ENCODE measurements at places on chromosomes 6 and 20.

DNA sequence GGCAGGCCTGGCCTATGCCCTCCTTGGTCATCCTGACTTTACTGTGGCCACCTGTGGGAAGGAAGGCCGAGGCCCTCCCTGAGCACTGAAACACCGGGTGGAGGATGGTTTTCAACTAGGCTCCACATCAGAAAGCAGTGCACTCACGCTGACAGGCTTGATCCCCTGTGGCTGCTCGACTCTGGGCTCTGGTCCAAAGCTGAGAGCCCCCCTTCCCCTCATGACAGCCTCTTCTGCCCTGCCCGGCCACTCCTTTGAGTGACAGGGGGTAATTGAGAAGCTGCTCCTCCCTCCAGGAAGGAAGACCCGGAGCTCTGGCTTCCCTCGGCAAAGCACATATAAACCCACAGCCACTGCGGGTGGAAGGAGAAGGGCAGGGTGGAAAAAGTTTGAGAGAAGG lies 43.6 kb downstream of the MUC22 start:
- DNase-seq, result no peak

DNA sequence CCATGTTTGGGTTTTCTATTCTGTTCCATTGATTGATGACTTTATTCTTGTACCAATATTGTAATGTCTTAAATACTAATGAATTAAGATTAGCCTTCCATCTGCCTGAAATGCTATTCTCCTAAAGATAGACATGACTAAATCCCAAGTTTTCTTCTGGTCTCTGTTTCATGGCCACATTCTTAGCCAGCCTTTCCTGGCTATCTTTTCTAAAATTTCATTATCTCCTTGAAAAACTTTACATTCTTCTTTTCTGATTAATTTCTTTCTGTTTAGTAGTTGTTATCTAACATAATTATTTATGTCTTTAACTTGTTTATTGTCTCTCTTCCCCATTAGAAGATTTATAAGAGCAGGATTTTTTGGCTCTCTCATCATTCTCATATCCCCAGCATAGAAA lies 4.4 kb upstream of the PRIM2 start:
- no peak for DNase-seq

DNA sequence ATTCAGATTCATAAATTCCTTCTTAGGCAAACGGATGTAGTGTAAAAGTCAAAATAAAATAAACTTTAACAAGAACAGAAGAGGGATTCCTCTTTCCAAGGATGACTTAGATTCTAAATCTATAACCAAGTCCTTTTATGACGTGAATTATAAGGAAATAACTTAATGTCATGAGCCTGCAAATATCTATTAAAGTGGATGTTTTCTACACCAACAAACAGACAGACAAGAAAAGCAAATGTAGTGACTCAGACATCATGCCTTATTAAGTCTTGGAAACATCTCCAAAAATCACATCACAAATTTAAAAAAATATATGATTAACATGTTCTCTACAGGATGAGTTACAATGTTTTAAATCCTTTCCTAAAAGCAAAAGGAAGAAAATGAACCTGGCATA lies 397.1 kb downstream of the ESR1 start:
- no peak for DNase-seq

GRCh38 chr20:889932-890463 lies 26.1 kb downstream of the ANGPT4 start:
- DNase-seq, result no peak

DNA sequence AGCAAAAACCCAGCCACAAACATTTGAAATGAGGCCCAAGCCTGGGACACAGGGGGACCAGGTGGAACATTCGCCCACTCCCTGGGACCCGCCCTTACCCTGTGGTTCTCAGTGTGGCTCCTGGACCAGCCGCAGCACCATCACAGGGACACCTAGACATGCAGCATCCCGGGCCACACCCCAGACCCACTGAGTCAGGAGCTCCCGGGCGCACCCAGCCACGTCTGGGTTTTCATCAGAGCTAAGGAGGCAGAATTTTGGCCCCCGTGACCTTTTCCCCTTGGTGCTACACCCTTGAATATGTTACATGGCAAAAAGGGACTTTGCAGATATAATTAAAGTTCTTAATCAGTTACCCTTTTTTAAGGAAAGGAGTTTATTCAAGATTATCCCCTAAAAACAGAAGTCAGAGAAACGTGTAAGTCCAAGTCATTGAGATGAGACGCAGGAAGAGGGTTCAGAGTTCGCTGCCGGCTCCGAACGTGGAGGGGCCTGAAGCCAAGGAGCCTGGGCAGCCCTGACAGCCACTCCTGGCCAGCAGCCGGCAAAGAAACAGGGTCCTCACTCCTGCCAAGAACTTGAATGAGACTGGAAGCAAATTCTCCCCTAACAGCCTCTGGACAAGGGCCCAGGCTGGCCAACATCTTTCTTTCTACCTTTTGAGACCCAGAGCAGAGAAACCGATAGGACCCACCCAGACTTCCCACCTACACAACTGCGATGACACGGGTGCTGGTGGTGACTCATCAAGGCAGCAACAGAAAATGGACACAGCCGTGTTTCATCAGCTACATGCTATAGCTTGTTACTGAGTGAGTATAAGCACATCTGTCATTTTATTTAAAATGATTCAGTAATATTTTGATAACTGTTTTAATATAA lies 25.3 kb downstream of the BFSP1 start:
- DNase-seq, result peak; percentile 49

- peak; percentile 48 for DNase-seq
These were observed 198.2 kb downstream of the GMPR start for GRCh38 chr6:16436550-16436949.

DNA sequence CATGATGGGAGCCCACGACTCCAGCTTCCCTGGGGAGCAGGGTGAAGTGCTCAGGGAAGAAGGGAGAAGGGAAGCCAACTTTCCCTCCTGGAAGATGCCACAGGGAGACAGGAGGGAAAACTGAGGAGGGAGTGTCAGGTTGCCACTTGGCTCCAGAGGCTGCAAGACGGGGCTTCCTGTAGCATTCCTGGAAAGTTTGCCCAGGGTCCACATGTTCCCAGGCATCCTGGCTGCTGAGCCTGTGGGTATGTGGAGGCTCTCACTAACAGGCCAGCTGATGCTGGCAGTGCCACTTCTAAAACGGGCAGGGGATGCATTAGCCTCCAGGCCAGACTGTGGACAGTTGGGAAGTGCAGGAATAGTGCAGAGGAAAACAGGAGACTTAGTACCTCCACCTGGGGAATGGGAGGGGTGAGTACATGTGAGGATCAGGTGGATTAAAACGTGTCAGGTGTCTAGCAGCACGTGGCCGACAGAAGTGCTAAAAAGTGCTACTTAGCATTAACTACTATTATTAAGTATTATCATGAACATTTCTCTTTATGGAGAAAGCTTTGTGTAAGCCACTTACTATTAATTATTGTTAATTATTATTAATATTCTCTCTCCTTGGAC lies 33.2 kb downstream of the BANF2 start:
- DNase-seq, result no peak

GRCh38 chr6:20350215-20350614 lies 51.5 kb upstream of the E2F3 start:
- no peak for DNase-seq

GRCh38 chr6:148367411-148368024 lies 24.9 kb downstream of the SASH1 start:
- no peak for DNase-seq

DNA sequence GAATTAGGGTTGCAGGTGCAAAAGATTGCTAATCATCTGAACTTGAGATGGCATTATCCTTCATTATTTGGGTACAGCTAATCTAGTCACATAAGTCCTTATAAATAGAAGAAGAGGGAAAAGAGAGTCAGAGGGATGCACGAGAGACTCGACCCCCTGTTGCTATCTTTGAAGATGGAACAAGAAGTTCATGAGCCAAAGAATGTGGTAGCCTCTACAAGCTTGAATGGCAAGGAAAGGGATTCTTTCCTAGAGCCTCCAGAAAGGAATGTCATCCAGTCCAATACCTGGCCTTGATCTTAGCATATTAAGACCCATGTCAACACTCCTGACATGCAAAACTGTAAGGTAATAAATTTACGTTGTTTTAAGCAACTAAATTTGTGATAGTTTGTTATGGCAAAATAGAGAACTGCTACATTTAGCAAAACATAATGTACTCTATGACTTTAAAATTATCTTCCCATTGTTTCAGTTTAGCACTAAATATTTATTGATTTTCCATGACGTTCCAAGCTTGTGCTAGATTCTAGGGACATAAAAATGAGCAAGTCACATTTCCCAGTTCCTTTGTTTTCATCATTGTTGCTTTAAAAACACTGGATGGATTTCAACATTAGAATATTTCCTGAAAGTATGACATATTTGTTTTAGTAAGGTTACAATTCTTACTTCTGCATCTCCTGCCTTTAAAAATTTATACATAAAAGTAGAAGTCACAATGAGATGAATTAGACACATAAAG lies 12.7 kb downstream of the MANEA start:
- DNase-seq, result no peak

DNA sequence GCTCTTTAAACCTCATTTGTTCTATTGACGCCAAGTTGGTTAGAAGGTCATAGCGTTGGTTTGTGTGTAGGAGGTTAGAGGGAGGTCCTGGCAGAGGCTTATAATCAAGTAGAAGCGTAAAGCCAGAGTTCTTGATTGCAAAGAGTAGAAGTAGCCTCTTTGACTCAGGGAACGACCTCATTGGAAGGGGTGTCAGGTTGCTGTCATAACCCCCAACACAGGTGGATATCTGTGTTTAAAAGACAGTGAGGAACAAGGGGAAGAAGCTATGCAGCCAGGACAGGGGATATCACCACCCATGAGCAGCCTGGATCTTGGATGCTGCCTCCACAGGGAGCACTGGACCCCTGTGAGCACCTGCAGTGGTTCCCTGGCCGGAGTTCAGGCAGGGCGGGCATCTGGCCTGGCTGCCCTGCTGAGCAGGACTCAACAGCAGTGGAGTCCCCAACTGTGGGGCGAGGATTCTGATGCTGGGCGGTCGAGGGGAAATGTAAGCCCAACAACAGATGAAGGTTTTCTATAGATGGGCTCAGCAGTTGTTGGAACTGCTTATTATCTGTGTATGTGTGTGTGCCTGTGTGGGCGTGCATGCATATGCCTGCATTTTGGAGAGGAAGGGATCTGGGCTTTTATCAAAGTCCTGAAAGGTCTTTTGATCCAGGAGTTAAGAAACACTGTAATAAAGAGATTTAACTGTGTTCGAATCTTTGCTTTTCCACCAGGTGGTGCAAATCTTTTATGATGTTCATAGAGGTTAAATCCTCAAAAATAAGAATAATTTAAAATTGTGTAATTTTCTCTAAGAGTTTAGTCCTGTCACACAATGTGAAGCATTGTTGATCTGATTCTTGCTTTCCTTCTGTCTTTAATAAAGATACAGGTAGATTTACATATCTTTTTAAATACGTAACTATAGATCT lies 27.7 kb downstream of the HIVEP1 start:
- no peak for DNase-seq

- DNase-seq, result no peak
These were observed 68.5 kb downstream of the PLEKHG1 start for GRCh38 chr6:150667977-150668716.

GRCh38 chr6:125558907-125559306 lies 190.5 kb upstream of the HEY2 start:
- no peak for DNase-seq

All from stimulated activated naive CD4-positive, alpha-beta T cell treated with Interleukin-2 at 50 U/mL for 16 hours (primary cell).